Activated naive CD4-positive, alpha-beta T cell treated with anti-CD3 and anti-CD28 coated beads, Interleukin-2, amount 50 U/mL, for 16 hours (primary cell): ENCODE measurements at places on chromosomes 5 and 9.

DNA sequence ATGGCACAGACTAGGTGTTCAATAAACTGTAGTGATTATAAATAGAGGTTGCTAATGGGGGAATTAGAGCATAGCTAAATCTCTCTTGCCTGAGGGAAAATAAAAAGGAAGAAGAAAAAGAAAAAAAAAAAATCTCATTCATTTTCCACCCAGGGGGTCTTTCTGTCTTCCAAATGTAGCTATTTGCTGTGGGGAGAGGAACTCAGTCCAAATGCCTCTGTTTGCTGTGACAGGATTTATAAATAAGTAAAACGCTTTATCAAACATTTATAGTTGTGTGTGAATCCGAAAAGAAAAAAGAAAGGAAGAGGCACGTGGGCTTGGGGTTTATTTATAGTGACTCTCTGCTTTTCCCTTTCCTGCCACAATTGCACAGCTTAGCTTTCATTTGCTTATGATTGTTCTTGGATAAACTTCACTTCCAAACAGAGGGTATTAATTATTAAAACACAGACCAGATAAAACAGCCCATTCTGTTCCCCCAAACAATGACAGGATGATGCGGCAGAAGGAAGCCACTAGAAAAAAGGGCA, 245.7 kb downstream of the ASTN2 start:
- DNase-seq: no peak

GRCh38 chr5:76365561-76365960, 37.5 kb upstream of the IQGAP2 start:
- no peak for DNase-seq

DNA sequence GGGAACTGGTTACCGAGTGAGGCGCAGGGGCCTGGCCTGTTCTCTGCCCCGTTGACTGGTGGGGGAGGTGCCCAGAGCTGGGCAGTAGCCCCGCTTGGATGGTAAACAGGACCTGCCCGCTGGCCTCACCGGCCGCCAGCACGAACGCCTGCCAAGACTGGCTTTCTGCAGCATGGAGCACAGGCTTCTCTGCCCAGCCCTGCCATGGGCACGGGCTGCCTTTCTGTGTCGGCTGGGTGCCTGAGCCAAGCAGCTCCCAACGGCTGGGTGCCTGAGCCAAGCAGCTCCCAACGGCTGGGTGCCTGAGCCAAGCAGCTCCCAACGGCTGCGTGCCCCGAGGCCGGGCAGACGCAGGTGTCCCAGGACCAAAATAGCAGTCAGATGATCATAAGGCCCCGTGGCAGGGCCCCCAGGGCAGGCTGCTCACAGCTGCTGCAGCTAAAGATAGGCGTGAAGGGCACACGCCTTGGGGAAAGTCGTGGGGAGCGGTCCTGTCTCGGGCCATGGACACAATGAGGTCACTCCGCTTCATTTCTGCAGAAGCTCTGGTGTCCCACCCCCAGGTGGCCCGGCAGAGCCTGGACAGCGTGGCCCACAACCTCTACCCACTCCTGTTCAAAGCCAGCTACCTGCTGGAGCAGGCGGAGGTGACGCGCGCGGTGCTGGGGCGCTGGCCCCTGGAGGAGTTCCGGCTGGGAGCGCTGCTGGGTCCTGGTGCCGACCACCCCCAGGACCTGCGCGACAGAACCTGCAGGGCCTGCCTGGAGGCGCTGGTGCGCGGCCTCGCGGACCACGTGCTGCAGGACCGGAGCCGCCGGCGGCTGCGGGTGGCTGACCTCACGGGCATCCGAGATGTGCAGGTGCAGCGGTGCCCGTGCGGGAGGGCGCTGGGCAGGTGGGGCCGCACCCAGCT, at the start of gene LRRC14B:
TSS of gene LRRC14B (plus strand) at position 460 of the 913 bp plus-strand sequence. CDS start at position 504, 44 bp downstream.
- no peak for DNase-seq

- DNase-seq: no peak
Observed at GRCh38 chr9:37383393-37383792, 39.1 kb upstream of the GRHPR start.

- no peak for DNase-seq
Observed at GRCh38 chr9:137674307-137674975, 55.6 kb downstream of the EHMT1 start.

DNA sequence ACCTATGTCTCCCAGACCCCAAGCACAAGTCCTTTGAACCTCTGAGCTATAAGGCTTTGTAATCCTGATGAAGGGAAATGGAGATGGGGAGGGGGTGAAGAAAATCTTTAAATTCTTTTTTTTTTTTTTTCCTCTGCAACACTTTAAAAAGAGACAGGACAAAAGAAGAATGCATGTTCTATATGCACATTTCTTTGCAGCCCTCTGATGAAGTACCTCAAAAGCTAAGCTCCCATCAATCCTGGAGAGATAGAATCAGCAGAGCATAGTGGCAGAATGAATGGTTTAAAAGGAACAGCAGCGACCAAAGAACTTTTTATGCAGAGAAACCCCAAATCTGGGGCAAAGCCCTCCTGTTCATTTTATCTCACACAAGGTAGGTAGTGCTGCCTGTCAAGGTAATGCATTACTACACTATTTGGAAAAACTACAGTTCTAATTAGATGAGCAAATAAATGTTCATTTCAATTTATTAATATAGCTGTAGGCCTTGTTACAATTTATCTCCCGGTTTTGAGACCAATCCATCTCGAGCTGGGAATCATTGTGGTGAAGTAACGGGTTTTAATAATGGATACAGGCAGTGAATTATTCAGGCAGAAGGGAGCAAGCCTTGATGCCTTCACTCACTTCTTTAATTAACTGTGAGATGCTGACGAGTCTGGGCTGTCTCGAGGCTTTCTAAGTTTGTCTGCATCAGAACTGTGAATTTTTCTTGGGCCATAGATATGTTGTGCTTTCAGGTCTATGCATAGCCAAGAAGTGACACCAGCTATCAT, 173.5 kb upstream of the ZNF608 start:
- DNase-seq: no peak

GRCh38 chr9:68522954-68523353, 17.7 kb downstream of the TMEM252 start:
- no peak for DNase-seq

DNA sequence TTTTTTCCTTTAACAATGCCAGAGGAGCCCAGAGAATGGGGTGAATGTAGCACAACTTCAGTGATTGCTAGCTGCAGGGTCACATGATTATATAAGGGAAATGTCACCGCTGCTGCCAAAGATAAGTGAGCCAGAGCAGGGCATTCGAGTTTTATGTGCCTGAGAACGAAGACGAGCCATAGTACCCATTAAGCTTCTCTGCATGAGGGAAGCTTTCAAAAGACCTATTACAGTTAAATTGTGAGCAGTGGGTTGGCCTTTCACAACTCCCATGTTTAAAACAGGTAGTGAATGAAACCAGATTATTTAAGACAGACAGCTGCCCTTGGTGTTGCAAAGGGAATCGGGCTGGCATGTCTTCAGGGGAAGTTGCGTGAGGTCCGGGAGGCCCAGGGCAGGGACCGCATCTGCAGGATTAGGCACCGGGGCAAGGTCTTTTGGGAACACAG, 82.4 kb upstream of the TNFAIP8 start:
- DNase-seq: no peak

DNA sequence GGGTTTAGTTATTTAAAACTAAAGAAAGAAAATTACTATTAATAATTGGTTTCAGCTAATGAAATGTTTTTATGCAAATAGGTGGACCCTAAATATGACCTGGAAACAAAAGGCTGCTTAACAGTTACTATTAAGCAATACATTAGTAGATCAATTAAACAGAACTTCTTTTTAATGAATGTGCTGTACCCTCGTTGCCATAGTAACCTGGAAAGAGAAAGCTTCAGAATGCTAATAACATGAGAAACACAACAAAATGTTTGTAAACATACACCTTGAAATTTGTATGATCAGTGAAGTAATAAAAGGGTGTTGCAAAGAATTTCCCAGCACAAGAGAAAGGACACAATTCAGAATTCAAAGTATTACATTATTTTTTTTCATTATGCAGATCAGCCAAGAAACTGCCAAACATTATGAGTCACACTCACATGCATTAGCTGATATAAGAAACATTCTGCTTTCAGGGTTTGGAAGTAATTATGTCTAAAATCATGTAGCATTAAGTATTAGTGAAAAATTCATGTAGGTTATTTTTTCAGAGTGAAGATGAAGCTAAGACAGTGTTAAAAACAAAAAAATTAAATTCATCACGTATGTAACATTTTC, 348.3 kb downstream of the ISL1 start:
- no peak for DNase-seq

- no peak for DNase-seq
Observed at GRCh38 chr5:128434993-128435392, 103.1 kb downstream of the FBN2 start.

GRCh38 chr9:98879963-98880310, 63.8 kb upstream of the COL15A1 start:
- no peak for DNase-seq

DNA sequence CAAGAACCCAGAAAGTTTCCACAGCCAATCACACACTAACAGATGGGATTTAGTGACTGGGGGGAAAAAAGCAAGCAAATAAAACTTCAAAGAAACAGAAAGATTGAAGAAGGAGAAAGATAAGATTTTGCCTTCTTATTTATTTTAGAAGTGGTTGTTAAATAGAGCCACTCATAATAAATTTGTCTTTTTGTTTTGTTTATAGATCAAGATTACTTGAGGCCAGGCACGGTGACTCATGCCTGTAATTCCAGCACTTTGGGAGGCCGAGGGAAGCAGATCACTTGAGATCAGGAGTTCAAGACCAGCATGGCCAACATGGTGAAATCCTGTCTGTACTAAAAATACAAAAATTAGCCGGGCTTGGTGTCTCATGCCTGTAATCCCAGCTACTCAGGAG, 94.9 kb upstream of the RANBP3L start:
- no peak for DNase-seq

DNA sequence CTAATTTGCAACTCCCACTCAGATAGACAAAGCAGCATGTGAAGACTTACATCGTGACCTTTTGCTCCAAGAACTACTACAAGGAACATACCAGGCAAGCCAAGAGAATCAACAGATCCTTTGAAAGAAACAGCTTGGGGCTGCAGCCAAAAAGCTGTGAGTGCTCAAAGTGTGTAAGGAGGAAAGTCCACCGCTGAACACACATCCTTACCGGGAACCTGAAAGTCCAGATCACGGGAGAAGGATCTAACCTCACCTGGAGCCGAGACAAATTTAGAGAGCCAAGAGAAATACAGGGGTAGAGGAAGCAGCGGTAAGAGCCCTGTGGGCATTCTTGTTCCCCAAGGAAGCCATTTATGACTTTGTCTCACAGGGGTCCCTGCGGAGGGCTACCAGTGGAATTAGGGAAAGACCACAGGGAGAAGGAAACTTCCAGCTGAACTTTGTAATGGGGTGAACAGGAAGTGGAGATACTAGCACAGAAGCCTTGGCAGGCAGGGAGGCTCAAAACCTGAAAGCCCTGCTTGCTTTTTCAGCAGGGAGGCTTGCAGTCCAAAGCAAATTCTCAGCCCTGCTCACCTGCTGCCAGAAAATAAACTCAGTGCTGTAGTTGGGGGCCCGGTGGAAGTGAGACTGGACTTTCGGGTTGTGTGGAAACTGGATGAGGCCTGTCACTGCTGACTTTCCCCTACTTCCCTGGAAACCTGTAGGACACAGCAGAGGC, 350.2 kb downstream of the DTWD2 start:
- DNase-seq: no peak

GRCh38 chr5:147509041-147509709, 693 bp downstream of the DPYSL3 start:
- no peak for DNase-seq

DNA sequence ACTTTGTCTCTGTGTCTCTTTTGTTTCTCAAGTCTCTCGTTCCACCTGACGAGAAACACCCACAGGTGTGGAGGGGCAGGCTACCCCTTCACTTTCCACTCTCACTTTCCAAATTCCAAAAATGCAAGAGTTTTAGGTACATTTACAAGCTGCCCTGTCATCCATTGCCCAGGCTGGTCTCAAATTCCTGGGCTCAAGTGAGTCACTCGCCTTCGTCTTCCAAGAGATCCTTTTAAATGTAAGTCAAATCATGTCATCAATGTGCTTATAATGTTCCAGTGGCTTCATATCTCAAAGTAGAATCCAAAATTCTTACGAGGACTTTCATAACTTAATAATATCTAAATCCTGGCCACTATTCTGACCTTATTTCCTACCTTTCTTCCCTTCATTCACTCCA, 20.4 kb upstream of the UGCG start:
- no peak for DNase-seq

- DNase-seq: no peak
Observed at GRCh38 chr9:127181595-127182190, 59.3 kb upstream of the ANGPTL2 start.

GRCh38 chr5:145960848-145961600, 24.6 kb downstream of the SH3RF2 start:
- DNase-seq: no peak

GRCh38 chr5:125142458-125142857, 396.0 kb upstream of the ZNF608 start:
- DNase-seq: no peak

DNA sequence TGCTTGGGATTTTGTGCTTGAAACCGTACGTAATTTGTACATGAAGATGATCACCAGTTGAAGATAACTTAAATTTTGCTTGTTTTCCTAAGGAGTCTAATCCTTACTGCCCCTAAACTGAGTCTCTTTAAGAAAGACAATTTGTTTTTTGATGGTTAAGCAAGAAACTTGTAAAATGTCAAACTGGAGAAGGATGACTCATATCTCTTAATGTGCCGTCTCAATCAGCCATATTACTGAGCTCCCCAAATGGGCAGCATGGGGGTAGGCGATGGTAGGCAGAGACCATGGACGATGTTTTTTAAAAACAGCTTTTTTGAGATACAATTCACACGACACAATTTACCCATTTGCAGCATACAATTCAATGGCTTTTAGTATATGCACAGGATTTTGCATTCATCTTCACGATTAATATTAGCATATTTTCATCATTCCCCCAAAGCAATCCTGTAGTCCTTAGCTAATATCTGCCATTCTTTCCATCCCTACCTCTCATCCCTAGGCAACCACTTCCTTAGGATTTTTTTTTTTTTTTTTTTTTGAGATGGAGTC, 14.3 kb downstream of the ARHGAP26 start:
- DNase-seq: no peak

- no peak for DNase-seq
Observed at GRCh38 chr5:149152317-149152746, 11.0 kb downstream of the ABLIM3 start.

DNA sequence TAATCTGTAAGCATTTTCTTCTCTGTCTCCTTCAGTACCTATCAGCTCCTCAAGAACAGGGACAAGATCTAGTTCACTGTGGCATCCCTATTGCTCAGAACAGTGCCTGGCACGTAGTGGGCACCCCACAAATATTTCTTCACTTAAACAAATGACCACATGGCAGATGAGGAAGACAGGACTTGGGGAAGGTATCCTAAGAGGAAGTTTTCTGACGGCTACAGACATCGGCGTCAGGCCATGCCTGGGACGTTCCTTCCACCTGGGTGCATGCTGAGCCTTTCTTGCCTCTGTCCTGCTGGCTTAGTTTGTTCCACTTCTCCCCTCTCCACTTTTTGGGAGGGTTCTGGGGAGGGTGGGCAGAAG, 60.2 kb downstream of the NEURL1B start:
- DNase-seq: no peak

DNA sequence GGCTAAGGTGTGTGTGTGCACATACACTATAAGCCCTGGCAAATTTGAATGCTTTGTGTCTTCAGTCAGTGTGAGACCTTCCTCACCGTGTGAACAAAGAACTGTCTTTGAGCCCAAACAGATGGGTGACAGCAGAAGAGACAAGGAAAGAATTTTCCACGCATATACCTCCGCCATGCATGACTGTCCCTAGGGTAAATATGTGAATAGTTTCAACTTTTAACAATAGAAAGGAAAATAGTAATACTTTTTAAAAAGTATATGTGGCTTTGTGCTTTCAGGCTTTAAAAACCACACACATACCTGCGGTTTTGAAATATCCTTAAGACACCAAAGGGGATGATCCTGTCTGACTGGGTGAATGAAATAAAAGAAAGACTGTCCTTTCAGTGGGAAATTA, 438.6 kb upstream of the MPDZ start:
- DNase-seq: no peak
